Glomerular endothelial cell (primary cell): ENCODE measurements at places on chromosomes 7 and 10. TPM values are rescaled to one million over a fixed set of nuclear protein-coding genes. Genes with fewer than 3 reads are reported as not detected.

DNA sequence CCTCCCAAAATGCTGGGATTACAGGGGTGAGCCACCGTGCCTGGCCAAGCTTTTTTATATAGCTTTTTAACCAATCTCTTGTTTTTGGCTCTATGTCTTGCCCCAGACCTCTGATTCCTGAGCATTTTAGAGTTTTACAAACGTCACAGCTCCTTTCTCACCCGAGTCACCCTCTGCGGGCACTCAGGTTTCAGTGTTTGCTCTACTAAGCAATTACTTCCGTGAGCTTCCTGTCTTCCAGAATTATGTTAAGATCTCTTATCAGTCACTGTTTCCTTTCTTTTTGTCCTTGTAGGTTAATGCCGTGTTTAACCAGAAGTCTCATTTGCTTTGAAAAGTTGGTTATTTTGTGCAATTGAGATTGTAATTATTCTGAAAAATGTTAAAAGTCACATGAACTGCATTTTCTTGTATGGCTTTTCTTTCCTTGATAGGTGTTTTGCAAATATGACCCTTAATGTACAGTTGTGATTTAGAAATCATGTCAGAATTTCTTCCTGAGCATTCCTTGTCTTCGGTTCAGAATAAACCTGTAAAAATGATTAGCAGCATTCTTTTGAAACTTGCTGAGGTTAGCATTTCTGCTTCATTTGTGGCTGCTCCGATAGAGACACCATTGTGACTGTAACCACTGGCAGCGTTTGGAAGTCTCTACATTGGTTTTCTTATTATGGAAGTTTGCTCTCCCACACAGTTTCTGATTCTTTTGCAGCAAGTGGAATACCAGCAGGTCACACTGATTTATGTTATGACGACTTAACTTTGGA, 4.5 kb upstream of the HKDC1 start:
- DNase-seq: no peak

DNA sequence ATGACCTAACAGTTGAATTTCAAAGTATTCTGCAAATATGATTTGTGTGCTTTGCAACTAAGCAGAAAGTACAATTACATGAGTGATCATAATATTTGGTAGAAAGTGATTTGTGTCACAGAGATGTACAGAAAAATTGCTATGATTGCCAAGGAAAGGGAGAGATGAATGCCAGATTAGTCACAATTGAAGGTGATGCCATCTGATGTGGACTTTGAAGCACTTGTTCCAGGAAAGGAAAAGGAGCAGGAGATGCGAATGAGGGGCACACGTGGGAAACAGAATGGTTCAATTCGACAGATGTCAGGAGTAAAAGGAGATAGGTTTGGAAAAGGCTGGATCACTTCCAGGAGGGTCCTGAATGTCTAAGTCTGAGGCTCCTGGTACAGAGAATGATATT, 153.1 kb upstream of the LAMB4 start:
- DNase-seq: no peak

DNA sequence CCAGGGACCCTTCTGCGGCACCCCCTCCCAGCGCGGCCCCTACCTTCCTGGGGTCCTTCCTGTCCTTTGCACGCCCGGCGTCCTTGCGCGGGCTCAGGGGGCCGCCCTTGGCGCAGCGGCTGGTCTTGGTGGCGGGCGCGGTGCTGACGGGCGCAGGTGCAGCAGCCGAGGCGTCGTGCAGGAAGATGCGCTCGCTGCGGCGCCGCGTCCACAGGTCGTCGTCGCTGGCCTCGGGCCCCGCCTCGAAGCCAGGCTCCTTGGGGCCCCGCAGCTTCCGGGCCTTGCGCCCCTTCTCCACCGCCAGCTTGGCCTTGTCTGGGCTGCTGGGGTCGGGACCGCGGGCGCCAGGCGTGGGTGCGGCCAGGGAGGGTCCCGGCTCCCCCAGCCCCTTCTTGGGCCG, 49.8 kb downstream of the SLC29A4 start:
- no peak for DNase-seq

DNA sequence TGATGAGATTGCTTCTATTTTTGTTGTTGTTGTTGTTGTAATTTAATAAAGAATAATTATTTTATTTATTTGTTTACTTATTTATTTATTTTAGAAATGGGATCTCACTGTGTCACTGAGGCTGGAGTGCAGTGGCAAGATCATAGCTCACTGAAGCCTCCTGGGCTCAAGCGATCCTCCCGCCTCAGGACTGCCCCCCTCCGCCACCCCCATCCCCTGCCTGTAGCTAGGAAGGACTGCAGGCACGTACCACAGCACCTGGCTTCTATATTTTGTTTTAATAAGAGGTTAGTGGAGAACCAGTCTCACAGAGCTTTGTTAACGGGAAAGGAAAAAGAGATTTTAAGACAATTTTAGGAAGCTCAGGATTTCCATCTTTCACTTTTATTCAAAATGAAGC, 19.5 kb upstream of the SMC3 start:
- no peak for DNase-seq

GRCh38 chr7:88759230-88760135, at the start of gene ZNF804B:
TSS of gene ZNF804B (plus strand) at chr7:88759700. CDS start at chr7:88759977, 277 bp downstream.
- DNase-seq: no peak

DNA sequence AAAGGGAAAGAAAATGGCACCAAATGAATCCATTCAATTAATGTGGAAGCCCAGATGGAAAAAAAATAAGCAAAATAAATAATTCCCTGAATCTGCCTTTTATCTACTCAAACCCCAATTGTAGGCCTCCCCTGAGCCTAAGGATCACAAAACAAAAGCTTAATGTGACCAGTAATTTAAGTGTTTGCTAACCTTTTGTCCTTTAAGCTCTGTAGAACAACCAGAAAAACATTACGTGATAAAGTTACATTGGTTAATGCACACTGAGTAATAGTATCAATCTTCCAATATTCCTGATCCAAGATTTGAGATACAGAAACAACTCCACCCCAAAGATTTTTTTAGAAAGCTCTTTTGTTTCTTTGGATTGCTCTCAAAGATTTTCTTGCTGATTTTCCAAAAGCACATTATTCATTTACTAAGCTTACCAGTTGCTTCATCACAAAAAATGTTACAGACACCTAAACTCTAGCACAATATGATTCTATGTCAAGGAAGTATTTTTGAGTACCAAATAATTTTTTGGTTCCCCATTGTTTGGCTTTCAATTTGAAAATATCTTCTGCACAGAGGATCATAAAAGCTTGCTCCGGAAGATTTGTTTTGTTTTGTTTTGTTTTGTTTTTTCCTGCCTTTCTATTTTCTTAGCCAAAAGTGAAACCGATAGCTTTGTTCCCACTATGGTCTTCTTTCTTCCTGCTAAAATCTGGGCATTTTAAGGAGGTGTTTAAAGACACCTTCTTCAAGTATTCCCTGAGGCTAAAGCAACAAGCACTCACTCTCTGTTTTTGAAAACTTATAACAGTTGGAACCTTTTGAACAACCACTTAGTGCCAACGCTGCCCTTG, 54.2 kb downstream of the TRIL start:
- DNase-seq: no peak

DNA sequence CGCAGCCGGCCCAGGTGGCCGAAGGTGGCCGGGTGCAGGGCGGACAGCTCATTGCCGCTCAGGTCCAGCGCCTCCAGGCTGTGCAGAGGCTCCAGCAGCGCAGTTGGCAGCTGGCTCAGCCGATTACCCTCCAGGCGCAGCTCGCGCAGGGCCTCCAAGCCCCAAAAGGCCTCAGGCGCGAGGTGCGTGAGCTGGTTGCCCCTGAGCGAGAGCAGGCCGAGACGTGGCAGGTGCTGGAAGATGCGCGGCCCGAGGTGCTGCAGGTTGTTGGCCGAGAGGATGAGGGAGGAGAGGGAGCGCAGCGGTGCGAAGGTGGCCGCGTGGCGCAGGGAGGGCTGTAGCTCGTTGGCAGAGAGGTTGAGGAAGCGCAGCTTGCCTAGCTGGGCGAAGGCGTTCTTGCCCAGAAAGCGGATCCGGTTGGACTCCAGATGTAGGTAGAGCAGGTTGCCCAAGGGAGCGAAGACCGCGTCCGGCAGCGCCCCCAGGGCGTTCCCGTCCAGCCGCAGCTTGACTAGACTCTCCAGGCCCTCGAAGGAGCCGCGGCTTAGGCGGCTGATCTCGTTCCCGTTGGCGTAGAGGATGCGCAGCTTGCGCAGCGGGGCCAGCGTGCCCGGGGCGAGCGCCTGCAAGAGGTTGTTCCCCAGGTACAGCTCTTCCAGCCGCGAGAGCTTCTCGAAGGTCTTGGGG, 923 bp downstream of the TRIL start:
- no peak for DNase-seq

- no peak for DNase-seq
Observed at GRCh38 chr7:51521054-51521453, 204.4 kb upstream of the COBL start.

DNA sequence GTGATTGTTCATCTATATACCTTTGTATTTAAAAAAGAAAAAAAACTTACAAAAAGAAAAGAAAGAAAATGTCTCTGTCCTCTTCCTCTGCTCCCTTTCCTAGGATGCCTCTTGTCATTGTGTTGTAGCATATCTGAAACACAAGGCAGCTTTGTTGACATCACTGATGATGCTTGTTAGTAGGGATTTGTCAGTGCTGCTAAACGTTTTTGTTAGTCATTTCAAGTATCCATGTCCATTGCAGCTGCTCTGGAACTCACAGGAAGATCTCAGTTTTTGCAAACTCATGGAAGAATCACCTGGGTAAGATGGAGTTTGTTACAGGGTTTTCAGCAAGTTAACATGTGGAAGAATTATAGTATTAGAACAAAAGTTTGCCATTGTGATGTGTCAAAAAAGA, 123.6 kb downstream of the CCSER2 start:
- no peak for DNase-seq

GHRHR gene
- total RNA-seq: not detected in 2 replicates

CDH23 gene
- not detected in 2 replicates for total RNA-seq

GRCh38 chr10:106360870-106361269, 803.6 kb downstream of the SORCS1 start:
- DNase-seq: no peak

GRCh38 chr10:50426485-50426884, 175.2 kb upstream of the ASAH2 start:
- DNase-seq: no peak

ACHE gene
- total RNA-seq: 0.97 and 2.0 TPM in 2 replicates

- DNase-seq: no peak
Observed at GRCh38 chr7:96167424-96167823, 154.5 kb downstream of the SLC25A13 start.

GRCh38 chr7:2662273-2663120, 25.5 kb upstream of the AMZ1 start:
- DNase-seq: no peak

- DNase-seq: no peak
Observed at GRCh38 chr10:122992031-122992585, 11.9 kb downstream of the PSTK start.

DNA sequence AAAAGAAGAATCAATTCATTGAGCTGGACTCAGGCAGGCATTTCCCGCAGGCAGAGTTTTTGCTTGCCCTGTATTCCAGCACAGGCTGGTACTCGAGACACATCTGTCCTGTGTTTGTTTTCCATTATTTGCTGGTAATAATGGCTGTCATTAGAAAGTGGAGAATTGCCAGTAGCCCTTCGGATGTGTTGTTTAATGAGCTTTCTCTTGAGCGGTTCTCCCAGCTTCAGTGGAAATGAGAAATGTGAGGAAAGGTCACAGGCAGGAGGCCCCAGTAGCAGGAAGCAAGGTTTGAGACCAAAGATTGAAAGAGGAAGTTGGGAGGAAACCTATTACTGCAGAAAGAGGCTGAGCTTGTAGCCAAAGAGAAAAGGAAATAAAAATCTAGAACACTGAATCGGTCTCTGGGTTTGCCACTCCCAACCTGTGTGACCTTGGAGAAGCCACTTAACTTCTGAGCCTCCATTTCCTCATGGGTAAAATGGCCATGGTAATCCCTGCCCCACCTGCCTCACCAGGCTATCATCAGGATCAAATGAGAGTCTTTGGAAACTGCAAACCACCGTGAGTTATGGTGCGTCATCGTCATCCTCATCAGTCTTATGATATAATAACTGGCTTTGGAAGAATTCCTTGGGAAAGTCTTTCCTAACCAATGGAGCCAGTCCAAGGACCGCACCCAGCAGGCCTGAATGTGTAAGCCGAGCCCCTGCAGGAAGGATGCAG, 67.7 kb downstream of the TACR2 start:
- no peak for DNase-seq

- no peak for DNase-seq
Observed at GRCh38 chr7:137613006-137613525, 233.7 kb downstream of the DGKI start.

DNA sequence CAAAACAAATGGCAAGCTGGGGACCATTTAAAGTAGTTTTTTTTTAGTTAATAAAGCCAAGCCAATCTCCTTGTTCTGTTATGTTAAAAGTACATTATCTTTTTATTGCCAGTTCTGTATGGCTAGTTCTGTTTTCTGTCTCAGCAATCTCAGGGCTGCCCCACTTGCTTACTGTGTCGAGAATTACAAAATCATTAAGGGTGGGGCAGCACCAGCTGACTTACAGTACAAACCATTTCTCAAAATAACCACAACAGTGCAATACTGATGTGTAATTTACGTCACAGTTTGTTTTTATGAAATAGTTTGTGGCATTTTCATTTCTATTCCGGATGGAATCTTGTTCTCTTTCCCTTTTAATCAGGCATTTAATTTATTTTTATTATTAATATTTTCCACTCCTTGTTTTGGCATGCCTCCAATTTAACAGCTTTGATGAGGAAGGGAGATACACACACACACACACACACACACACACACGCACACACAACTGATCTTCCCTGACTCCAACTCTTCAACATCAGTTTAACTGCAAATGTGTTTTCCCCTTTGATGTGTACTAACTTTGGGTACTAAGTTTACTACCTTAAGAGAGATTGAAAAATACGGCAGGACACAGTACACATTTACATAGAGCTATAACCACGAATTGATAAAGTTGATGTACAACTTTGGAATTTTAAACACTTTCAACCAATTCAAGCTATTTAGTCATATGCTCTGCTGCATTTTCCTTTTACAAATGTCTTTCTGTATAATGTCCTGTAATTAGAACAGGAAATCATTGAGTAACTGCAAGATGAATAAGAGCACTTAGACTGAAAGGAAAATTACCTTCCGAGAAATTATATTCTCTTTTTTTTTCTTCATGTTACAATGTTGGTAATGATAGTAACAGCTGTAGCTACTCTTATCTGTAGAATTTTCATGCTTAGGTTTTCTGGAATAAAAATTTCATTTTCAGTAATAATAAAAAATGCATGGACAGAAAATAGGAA, 91.5 kb downstream of the ARID5B start:
- DNase-seq: peak; percentile 31

- DNase-seq: peak; percentile 76
Observed at GRCh38 chr7:139153832-139154231, 44.3 kb upstream of the ZC3HAV1 start.

DNA sequence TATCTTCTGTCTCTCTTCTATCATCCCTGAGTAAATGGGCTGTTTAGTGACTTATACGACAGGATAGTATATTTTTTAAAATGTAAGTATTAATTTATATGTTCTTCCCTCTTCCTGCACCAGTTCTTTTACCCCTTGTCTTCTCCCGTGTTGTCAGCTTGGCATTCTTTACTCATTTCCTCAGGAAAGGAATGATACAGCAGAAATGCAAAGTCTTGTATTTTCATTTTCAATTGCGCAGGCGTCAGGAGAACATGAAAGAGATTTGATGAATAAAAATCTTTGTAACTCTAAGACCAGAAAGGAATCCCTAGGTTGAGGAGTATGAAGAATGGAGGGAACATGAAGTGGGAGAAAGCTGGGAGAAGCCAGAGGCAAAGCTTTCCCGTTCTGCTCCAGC, 18.8 kb upstream of the VPS41 start:
- DNase-seq: no peak
